Adrenal gland (tissue), 19 donors: ENCODE measurements at places on chromosomes 13 and 19. TPM values are rescaled to one million over a fixed set of nuclear protein-coding genes. Genes with fewer than 3 reads are reported as not detected.

Gene ZNF382
- 14.7 TPM for total RNA-seq

Gene GJB2
- 0.28 TPM for total RNA-seq

- no peaks in the 10 kb centered on the region for H3K4me1 ChIP-seq
- no peak for DNase-seq
- no peak overlapping the region for H3K27ac ChIP-seq
- peaks cover 9% of the 10 kb centered on the region for H3K27me3 ChIP-seq
These were observed 137.8 kb upstream of the GJB6 start for GRCh38 chr13:20369886-20370361.

GRCh38 chr19:48169578-48169938 lies 586 bp downstream of the LIG1 start:
- H3K36me3 ChIP-seq, result no peaks in the 10 kb centered on the region
- H3K27me3 ChIP-seq, result no peaks in the 10 kb centered on the region
- peaks cover 10% of the 10 kb centered on the region for H3K4me1 ChIP-seq
- no peak overlapping the region for H3K4me3 ChIP-seq
- peak overlapping the region; percentile 95 for H3K27ac ChIP-seq
- DNase-seq, result peak; percentile 76

DNA sequence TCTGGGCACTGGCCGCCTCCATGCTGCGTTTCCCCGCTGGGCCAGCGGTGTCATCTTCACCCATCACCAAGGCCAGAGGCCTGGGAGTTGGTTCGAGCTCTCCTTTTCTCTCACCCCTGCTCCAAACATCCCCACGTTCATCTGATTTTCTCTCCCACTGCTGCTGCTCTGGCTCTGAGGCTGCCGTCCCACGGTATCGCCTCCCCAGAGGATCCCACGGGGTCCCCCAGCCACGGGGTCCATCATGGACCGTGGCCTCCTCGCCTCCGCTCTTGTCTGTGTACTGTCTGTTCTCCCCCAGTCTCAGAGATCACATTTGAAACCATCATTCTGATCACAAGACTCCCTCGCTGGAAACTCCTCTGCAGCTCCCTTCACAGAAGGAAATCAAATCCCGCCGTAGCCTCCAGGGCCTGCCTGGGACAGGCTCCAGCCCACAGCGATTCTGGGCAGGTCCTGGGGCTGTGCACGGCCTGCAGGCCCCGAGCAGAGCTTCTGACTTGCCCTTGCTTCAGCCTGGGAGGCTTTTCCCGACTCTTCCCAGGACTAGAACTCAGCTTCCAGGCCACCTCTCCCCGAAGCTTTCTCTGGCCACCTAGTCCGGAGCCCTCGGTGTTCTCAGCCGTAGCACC lies 64.2 kb downstream of the SOX1 start:
- H3K4me3 ChIP-seq, result no peak overlapping the region
- no peaks in the 10 kb centered on the region for H3K4me1 ChIP-seq
- H3K27ac ChIP-seq, result no peak overlapping the region
- H3K36me3 ChIP-seq, result no peaks in the 10 kb centered on the region
- no peaks in the 10 kb centered on the region for H3K27me3 ChIP-seq

DNA sequence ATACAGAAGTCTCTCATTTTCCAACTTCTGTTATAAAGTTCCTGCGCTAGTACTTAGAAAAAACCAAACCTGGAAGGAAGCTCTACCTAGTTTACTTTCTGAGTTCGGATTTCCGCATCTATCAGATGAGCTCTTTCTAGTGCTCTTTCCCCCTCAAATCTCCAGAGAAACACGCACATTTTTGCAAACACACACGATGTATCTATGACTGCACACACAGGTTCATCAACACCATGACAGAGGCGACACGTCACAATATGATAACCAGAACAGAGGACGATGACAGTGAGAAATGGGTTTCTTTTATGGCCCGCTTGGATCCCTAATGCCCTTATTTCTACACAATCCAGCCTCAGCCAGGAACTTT lies 629 bp upstream of the LRRC63 start:
- peak overlapping the region; percentile 69 for H3K27ac ChIP-seq
- no peak for DNase-seq
- H3K27me3 ChIP-seq, result no peaks in the 10 kb centered on the region
- peaks cover 13% of the 10 kb centered on the region for H3K4me1 ChIP-seq

GRCh38 chr13:110116072-110116487 lies 190.9 kb downstream of the COL4A1 start:
- H3K4me1 ChIP-seq, result no peaks in the 10 kb centered on the region
- H3K27me3 ChIP-seq, result no peaks in the 10 kb centered on the region
- peak; percentile 65 for DNase-seq

- H3K27ac ChIP-seq, result no peak overlapping the region
- no peaks in the 10 kb centered on the region for H3K36me3 ChIP-seq
- H3K4me3 ChIP-seq, result no peak overlapping the region
- DNase-seq, result no peak
- peaks cover 30% of the 10 kb centered on the region for H3K27me3 ChIP-seq
These were observed 65.1 kb downstream of the SPACA7 start for GRCh38 chr13:112441226-112441625.

DNA sequence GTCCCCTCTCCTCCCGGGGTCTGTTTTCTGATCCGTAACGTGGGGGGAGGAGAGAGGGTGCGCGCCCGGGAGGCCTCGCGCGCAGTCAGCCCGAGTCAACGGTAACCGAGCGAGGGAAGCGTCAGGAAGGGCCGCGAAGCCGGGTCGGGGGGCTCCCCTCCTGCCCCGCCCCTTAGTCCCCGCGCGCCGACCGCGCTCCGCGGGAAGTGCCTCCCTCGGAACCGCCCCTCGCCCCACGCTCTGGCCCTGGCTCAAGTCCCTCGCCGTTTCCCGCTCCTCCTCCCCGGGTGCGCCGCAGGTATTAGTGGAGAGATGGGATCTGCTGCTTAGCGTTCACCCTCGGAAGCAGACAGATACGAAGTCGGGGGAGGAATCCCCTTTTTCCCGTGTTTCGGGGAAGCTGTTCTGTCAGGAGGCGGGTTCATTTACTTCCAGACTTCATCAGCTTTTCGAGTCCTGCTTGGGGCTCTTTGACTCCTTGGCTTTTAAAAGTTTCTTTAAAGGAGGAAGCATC lies 770 bp downstream of the HNRNPM start:
- peak overlapping the region; percentile 90 for H3K27ac ChIP-seq
- no peaks in the 10 kb centered on the region for H3K36me3 ChIP-seq
- H3K27me3 ChIP-seq, result no peaks in the 10 kb centered on the region

- H3K4me1 ChIP-seq, result no peaks in the 10 kb centered on the region
- H3K27me3 ChIP-seq, result no peaks in the 10 kb centered on the region
- H3K36me3 ChIP-seq, result no peaks in the 10 kb centered on the region
- no peak for DNase-seq
These were observed 4.9 kb downstream of the TMED1 start for GRCh38 chr19:10830931-10831779.

- H3K36me3 ChIP-seq, result no peaks in the 10 kb centered on the region
- DNase-seq, result no peak
- no peak overlapping the region for H3K27ac ChIP-seq
- no peaks in the 10 kb centered on the region for H3K4me1 ChIP-seq
These were observed 71.0 kb downstream of the ITGBL1 start for GRCh38 chr13:101523154-101524131.

- no peak overlapping the region for H3K4me3 ChIP-seq
- DNase-seq, result no peak
- H3K27me3 ChIP-seq, result no peaks in the 10 kb centered on the region
- no peak overlapping the region for H3K27ac ChIP-seq
- no peaks in the 10 kb centered on the region for H3K36me3 ChIP-seq
These were observed 23.5 kb downstream of the AKT2 start for GRCh38 chr19:40261631-40262030.

DNA sequence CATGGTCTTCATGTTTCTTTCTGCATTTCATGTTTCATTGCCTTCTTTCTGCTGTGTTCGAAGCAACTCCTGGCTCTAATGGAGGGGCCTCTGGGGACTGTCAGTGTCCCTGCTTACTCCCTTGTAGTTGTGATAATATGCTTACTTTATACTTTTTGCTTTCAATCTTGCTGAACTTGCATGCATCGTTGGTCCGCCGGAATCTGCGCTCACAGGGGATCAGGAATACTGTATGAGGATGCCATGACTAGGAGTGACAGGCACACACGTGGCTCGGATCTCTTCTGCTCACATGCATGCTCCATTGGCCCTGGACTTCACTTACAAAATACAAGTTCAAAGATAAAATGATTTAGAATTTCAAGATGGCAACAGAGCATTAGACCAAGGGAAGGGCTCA lies 108.8 kb downstream of the SIPA1L3 start:
- H3K4me3 ChIP-seq, result no peak overlapping the region
- DNase-seq, result no peak
- H3K27ac ChIP-seq, result no peak overlapping the region
- H3K36me3 ChIP-seq, result no peaks in the 10 kb centered on the region

DNA sequence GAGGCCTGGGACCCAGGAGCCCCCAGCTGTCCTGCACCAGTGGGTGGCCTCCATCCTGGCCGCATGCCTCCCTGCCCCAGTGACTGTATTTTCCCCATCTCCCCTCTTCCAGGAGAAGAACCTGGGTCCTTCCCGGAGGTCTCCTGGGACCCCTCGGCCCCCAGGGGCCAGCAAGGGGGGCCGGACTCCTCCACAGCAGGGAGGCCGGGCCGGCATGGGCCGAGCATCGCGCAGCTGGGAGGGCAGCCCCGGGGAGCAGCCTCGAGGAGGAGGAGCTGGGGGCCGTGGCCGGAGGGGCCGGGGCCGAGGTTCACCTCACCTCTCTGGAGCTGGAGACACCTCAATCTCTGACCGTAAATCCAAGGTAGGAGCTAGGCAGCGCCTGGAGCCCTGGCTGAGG lies 4.2 kb downstream of the CCDC9 start:
- H3K27me3 ChIP-seq, result no peaks in the 10 kb centered on the region
- DNase-seq, result no peak
- H3K36me3 ChIP-seq, result no peaks in the 10 kb centered on the region
- H3K4me3 ChIP-seq, result no peak overlapping the region
- H3K27ac ChIP-seq, result no peak overlapping the region

DNA sequence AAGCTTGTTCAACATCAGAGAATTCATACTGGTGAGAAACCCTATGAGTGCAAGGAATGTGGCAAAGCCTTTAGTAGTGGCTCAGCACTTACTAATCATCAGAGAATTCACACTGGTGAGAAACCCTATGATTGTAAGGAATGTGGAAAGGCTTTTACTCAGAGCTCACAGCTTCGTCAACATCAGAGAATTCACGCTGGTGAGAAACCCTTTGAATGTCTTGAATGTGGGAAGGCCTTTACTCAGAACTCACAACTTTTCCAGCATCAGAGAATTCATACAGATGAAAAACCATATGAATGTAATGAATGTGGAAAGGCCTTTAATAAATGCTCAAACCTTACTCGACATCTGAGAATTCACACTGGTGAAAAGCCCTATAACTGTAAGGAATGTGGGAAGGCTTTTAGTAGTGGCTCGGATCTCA lies 25.2 kb downstream of the ZNF383 start:
- H3K27me3 ChIP-seq, result no peaks in the 10 kb centered on the region
- H3K36me3 ChIP-seq, result peaks cover 5% of the 10 kb centered on the region
- DNase-seq, result no peak
- no peak overlapping the region for H3K4me3 ChIP-seq
- H3K4me1 ChIP-seq, result no peaks in the 10 kb centered on the region

DNA sequence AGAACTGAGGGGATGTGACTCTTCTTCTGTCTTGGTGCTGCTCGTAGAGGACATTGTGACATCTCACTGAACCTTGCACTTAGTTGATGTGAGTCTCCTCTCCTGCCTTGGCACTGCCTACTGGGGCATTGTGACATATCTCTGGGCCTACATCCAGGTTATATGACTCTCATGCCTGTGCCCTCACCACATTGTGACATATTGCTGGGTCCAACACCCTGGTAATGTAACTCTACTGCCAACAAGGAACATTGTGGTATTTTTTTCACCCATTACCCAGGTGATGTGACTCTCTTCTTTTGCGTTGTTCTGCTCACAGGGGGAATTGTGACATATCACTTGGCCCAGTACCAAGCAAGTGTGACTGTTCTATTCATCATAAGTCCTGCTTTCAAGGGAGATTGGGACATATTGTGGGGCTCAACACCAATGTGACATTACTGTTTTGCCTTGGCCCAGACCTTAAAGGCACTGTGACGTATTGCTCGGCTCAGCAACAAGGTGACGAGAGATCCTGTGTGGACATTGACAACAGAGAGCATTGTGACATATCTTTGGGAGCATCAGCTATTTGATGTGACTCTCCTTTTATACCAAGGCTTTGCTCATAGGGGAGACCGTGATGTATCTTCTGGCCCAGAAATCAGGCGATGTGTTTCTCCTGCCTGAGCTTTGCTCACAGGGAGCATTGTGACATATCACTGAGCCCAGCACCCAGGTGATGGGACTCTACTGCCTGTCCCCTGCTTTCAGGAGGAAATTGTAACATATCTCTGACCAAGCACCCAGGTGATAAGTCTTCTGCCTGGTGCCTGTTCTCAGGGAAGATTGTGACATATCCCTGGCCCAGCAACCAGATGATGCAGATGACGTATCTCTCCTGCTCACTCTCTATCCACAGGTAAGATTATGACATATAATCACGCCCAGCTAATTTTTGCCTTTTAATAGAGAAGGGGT lies 12.2 kb upstream of the ZNF429 start:
- no peak overlapping the region for H3K4me3 ChIP-seq
- H3K27ac ChIP-seq, result no peak overlapping the region
- DNase-seq, result peak; percentile 33
- no peaks in the 10 kb centered on the region for H3K36me3 ChIP-seq
- no peaks in the 10 kb centered on the region for H3K27me3 ChIP-seq

DNA sequence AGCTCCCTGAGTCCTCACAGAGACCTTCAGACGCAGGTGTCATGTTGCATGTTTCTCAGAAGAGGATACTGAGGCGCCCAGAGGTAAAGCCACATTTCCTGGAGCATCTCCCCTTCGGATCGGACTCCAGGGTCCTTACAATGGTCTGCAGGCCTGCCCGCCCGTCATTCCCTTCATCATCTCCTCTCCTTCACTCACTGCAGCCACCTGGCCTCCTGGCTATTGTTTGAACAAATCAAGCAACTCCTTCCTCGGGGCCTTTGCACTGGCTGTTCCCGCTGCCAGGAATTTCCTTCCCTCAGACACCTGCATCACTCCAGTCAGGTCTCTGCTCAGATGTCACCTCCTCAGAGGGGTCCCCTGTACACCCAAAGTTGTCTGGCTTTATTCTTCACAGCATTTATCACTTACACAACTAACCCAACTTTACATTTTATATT lies 20.3 kb downstream of the CEACAM16 start:
- H3K4me3 ChIP-seq, result no peak overlapping the region
- H3K27ac ChIP-seq, result peak overlapping the region; percentile 91
- H3K27me3 ChIP-seq, result no peaks in the 10 kb centered on the region
- H3K36me3 ChIP-seq, result no peaks in the 10 kb centered on the region
- peaks cover 38% of the 10 kb centered on the region for H3K4me1 ChIP-seq

DNA sequence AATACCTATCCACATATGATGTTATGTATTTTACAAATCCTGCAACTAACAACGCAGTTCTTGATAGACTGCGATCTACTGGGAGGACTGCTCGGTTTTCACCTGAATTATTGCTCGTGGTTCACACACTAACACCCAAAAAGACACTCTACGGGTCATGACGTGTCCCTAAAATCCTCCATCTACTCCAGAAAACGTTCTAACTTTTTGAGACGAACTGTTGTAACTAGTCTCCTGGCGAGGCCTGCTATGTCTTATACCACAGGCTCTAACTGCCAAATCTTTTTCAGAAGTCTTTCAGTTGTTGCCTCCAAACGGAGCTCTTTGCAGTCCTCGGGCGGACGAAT lies 108.2 kb downstream of the KCNRG start:
- DNase-seq, result no peak
- peaks cover 10% of the 10 kb centered on the region for H3K4me1 ChIP-seq
- H3K36me3 ChIP-seq, result no peaks in the 10 kb centered on the region
- no peaks in the 10 kb centered on the region for H3K27me3 ChIP-seq
- peak overlapping the region; percentile 97 for H3K27ac ChIP-seq
